ENCODE measurements at places on chromosomes 11 and 22.

DNA sequence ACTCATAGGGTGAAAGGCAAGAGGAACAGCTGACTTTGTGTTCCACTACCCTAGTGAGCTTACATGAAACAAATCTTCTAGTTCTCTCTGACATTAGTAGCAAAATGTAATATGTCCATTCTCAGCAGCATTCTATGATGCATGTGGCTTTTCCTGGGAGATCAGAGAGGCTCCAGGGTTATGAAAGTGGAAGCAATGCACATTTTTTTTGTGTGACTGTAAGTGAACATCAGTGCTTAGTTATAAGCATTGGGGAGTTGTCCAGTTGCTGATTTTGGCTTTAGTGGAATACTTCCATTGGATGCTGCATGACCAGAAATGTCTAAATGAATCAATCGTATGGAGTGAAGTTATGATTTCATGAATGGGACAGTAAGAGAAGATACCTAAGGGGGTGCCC is 255.9 kb downstream of the FAT3 start:
- no peak for DNase-seq

DNA sequence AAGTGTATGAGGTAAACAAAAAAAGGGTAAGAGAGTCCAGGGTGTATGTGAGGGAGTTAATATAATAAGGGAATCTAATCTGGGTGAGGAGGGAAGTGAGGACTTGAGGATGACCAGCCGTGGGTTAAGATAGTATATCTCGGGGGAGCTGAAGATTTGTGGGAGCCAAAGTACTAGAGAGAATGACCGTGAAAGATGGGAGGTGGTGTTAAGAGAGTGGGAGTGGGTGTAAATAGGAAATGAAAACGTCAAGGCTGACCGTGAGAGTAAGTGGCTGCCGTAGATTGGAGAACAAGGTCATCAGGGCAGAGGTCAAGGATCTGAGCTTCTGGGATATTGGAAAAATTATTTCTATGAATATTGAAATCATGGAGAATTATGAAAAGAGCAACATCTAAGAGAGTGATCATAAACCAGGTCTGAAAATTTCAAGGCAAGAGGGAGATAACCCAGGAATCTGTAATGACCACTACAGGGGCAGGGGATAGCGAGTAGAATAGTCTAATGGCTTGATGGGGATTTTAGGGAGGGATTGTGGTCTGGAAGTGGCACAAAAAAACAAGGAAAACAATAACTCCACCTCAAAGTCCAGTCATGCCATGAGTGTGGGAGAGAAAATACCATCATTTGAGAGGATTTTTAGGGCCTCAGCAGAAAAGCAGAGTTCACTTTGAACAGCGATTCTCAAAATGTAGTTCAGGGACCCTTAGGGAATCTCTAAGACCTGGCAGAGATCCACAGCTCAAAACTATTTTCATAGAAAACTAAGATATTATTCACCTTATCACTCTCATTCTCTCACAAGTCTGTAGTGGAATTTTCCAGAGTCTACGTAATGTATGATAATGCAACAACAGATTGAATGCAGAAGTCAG is 72.0 kb downstream of the PRR5L start:
- no peak for DNase-seq

- DNase-seq = no peak
Measured at GRCh38 chr11:91133361-91133760, 910.5 kb upstream of the CHORDC1 start.

GRCh38 chr11:44574610-44575287 is 9.3 kb downstream of the CD82 start:
- no peak for DNase-seq

DNA sequence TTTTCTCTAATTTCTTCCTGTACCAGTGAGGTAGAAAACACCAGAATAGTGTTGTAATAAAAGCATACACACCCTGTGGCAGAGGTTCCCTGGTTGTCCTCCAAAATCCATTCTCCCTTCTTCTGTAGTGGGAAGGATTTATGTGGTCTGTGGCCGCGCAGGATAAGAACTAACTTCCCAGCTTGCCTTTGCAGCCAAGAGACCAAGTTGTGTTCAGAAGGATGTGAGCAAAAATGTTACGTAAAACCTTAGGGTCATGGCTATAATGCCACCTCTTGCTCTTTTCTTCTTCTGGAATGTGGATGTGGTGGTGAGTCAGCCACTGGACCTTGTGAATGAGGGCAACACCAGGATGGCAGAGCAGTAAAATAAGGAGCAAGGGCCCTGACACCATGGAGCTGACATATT is 28.4 kb downstream of the CCDC90B start:
- DNase-seq = no peak

GRCh38 chr11:24145411-24145810 is 351.4 kb upstream of the LUZP2 start:
- no peak for DNase-seq

DNA sequence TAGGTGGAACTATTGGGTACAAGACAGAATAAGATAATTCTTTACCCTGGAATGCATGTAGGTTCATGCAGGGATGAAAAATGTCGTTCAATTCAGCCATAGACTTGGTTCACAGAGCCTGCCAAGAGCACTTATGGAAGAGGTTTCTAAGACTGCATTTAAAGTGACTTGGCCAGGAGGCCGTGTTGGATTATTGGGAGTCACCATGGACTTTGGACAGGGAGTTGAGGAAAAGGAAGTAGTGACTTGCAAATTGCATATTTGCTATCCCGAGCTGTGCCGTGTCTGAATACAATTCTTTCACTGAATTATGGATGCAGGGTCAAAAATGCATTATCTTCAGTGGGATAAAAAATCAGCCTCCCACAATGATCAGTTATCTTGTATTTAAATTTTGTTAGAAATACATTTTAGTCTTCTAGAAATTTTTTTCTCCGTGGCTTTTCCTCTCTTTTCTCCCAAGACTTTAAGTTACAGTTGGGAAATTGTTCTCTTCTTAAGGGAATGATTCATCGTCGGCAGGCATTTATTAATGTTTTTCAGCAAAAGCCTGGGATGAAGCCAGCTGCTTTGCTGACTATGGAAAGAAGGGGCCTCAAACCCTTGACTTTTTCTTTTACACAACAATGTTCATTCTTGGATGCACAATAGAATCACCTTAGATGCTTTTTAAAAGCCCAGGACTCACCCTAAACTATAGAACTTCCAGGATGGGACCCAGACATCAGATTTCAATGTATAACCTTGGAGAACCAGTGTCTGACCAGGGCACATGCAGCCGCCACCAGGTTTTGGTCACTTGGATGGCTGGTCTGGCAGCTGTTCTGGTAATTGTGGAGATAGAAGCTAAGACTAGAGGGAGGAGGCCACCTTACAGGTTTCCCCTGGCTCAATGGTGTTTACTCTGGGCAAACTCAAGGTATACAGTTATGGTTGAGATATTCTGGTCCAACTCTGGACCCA is 70.8 kb downstream of the FAT3 start:
- DNase-seq = no peak

- no peak for DNase-seq
Measured at GRCh38 chr22:34914846-34915245, 151.1 kb upstream of the ISX start.

GRCh38 chr11:107683061-107683460 is 28.8 kb downstream of the SLN start:
- no peak for DNase-seq

- no peak for DNase-seq
Measured at GRCh38 chr22:25668437-25668836, 73.6 kb upstream of the MYO18B start.

DNA sequence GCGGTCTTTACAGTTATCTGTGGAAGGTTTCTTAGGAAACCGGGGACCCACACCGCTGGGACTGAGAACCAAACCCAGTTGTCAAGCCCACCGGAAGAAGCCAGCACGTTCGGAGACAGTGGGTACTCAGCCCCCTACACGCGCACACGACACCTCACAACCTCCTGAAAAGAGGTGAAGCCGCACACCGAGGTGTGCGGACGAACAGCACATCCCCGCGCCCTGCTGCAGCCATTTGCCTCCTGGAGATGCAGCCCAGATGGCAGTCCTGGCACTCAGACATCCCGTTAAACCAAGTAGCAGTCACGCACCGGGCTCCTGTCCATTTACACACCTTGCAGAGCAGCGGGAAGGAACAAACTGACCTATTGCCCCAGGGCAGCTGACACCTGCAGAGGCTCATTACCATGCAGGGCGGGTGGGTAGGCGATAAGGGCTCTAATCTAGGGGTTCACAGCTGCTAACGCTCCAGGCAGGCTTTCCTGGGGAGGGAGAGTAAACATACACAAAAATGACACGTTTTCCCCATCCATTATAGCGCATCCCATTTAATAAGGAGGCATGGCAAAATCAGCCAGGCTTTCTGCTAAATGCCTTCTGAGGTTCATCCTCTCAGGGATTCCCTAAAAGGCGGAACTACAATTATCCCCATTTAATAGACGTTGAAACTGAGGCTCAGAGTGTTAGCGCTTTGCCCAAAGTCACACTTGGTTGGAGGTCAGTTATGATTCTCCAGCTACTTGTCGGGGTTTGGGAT is 864 bp upstream of the EHBP1L1 start:
- no peak for DNase-seq

DNA sequence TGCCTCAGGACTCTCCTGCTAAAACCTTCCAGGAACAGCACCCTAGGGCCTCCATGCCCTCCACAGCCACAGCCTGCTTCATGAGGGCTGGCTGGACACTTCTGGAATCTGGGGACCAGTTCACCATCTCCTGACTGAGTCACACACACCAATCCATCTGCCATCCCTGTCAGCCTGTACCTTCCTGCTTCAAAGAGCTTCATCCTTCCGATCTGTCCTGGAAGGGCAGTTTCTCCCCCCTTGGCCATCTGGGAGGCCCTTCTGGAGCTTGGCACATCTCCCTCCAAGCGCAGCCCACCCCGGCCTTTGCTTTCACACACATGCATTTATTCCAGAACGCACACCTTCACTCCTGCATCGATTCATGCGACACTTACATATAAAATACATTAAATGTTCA is 13.0 kb downstream of the APBB1 start:
- DNase-seq = no peak

DNA sequence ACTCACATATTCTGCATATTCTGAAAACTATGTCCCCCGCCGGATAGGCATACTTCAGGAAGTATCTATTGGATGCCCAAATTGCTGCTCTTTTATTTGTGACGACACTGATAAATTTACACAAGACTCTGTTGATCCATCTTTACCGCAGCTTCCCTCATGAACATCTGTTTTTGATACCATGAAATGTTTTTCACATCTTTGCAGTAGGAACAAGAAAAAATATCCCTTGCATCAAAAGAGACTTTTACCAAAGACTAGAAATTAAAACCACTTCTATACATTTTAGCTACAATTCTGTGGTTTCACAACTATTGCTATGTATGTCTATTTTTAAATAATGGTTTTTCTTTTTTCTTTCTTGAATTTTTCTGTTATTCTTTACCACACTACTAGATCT is 15.3 kb downstream of the POU2AF2 start:
- DNase-seq = no peak

DNA sequence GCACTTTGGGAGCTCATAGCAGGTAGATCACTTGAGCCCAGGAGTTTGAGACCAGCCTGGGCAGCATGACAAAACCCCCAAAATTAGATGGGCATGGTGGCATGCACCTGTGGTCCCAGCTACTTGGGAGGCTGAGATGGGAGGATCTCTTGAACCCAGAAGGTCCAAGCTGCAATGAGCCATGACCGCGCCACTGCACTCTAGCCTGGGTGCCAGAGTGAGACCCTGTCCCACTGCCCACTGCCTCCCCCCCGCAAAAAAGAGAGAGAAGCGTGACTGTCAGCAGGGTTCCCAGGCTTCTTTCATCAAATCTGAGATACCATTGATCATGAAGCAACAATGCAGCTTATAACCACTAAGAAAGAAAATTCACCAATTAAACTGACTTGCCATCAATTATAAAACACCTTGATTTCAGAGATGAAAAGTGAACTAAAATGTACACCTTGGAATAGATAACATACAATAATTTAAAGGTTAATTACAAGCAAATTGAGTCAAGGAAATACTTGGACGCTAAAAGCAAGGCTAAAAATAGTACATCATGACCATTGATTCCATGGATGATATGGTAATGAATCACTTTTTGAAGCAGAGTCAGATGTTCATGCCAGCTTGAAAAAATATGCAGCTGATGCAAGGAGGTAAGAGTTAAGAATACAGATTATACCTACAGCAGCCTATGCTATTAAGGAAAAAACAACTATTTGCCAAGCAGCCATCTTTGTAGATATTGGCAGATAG is 90.8 kb upstream of the ALKBH3 start:
- DNase-seq = no peak

- peak; percentile 70 for DNase-seq
Measured at GRCh38 chr11:75241036-75241905, 697 bp downstream of the TPBGL start.

DNA sequence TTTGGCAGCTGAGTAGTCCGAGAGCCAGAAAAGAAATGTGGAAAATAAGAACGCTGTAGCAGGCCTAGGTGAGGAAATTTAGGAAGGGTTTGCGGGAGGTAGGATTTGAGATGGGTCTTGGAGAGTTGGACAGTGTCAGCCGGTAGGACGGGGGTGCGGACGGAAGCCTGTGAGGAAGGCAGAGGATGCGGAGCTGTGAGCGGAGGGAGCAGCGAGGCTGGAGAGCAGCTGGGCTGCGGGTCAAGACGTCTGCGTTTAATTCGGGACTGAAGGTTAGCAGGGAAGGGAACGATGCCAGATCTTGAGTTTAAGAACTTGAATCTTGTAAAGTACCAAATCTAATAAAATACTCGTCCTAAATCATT is 669 bp upstream of the TIGD3 start:
- no peak for DNase-seq

DNA sequence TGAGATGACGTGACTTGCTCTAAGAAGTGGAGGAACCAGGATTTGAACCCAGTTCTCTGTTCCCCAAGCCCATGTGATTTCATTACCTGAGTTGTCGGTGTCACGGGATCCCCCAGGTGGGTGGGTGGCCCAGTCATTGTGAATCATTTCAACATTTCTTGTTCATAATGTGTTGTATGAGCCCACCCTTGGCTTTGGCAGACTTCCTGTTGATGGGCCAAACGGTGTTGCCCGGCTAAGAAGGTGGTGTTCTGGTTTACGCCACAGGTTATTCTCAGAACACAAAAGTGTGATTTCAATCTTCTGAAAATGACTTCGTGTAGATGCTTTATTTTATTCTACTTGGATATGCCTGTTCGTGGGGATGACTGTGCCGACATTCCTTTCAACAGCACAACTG is 21.6 kb upstream of the ST14 start:
- no peak for DNase-seq

- no peak for DNase-seq
Measured at GRCh38 chr11:125193416-125193726, 28.8 kb downstream of the PKNOX2 start.

- no peak for DNase-seq
Measured at GRCh38 chr11:70782401-70782913, 384.1 kb downstream of the CTTN start.

- no peak for DNase-seq
Measured at GRCh38 chr11:47215366-47215910, 664 bp downstream of the DDB2 start.

- DNase-seq = peak; percentile 49
Measured at GRCh38 chr11:35082321-35083180, 56.4 kb upstream of the CD44 start.

- no peak for DNase-seq
Measured at GRCh38 chr11:8234425-8234821, 29.3 kb downstream of the LMO1 start.

All from stimulated activated CD8-positive, alpha-beta memory T cell treated with anti-CD3 and anti-CD28 coated beads, Interleukin-4, amount 100 ng/mL, for 1 hour (primary cell).